ENCODE measurements at places on chromosomes 4 and X.

DNA sequence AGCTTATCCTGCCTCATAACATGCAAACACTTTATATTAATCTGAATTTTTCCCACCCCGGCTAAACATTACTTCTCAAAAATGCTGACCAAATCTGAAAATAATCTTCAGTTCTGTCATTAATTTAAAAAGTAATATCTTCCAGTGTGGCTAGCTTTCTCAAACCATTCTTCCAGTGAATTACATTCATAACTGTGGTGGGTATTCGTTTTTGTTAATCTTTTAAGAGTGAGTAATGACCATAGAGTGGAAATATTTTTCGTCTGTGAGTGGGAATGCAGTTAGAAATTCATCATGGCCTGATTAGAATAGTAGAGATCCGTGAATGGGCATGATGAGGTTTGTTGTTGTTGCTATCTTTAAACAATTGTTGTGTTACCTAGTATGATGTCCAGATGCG is 138.6 kb upstream of the SFRP2 start:
- no peak for DNase-seq

DNA sequence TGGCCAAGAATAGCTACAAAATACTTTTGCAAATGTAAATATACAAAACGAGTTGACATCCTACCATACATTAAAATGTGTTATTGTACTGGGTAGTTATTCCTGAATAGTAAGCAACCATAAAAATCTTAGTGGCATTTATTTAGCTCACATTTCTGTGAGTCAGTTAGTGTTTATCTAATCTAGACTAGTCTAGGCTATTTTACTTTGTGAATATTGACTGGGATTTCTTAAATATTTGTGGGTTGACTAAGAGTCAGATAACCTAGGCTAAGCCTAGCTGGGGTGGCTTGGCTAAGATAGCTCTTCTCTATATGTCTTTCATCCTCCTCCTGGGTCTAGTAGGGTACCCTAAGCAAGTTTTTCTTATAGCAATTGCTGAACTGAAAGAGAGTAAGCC is 543.8 kb upstream of the DIAPH2 start:
- DNase-seq = no peak

GRCh38 chrX:44428989-44429627 is 85.6 kb upstream of the EFHC2 start:
- no peak for DNase-seq

DNA sequence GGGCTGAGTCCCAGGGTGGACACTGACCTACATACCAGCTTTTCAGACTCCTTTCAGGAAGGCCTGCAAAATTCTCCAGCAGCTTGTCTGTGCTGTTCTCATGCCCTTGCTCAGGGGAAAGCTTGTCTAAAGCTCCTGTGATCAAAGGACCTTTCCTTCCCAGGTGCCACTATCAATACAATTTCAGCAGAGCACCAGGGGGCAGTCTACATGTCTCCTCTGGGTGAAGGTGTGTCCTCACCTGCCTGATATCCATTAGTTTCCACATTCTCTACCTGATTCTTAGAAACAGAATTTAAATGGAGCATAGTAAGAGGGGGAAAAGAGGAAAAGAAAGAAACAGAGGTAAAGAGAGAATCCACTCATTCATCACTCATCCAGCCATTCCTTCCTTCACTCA is 114.2 kb downstream of the PPARGC1A start:
- DNase-seq = no peak

- DNase-seq = no peak
These were observed 81.1 kb upstream of the AADAT start for GRCh38 chr4:170170861-170171260.

DNA sequence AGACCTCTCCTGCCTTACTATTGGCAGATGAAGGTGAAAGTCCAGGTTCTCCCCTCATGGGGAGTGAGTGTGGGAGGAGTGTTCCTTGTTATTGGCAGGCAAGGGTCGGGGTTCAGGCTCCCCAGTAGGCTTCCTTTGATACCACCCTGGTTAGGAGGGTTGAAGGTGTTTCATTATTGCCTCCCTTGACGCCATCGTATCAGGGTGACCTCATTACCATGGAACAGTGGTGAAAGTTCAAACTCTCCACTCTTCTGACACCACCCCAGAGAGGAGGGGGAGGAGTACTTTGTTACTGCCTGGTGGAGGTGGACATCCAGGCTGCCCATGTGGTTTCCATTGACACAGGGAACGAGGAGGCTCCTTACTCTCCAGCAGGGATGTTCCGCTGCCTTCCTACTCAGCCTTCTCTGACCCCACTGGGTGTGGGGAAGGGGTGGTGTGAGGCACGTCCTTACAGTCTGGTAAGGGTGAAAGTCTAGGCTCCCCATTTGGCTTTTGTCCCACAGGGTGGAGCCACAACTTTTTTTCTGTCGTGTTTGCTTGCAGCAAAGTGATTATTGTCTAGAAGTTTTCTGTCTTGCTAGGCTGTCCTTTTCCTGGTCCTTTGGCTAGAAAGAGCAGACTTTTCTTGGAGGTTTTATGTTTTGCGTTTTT is 37.2 kb upstream of the USP9X start:
- no peak for DNase-seq

- DNase-seq = no peak
These were observed 85.2 kb downstream of the HS3ST1 start for GRCh38 chr4:11343536-11343935.

- no peak for DNase-seq
These were observed 12.8 kb downstream of the DCUN1D4 start for GRCh38 chr4:51855751-51856150.

DNA sequence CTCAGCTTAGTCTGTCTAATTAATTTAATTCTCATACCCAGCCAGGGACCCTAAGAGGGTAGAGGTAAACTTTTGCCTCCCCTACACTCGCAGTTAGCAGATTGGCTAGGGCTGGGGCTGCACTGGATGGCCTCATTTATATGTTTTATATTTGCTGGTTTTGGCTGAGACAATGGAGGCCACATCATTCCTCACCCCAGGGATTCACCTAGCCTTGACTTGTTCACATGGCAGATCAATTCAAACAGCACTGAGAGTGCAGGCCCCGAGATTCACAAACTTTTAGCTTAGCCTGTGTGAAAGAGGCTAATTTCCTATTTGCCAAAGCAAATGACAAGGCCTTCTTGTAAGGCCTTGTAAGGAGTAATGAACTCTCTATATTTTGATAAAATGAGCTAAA is 844.4 kb downstream of the ARAP2 start:
- DNase-seq = no peak

- DNase-seq = no peak
These were observed 141.2 kb upstream of the INTU start for GRCh38 chr4:127491571-127491970.

- no peak for DNase-seq
These were observed 184.5 kb downstream of the ARHGAP10 start for GRCh38 chr4:147916351-147916750.

DNA sequence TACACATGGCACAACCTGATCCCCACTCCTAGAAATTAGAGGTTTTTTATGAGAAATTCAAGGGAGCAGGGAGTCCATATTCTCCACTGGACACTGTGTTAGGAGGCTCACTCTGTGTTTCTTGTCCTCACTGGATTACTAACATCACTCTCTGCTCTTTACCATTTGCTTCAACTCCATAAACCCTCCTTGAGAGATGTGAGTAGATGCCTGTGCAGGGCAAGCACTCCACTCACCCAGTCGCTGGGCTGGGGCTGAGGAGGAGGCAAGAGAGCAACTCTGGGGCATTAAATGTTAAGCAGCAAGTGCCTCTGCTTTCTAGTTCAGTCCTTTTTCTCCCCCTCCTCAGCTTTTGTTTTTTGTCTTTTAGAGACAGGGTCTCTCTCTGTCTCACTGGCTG is 115.1 kb downstream of the LARP7 start:
- DNase-seq = no peak

DNA sequence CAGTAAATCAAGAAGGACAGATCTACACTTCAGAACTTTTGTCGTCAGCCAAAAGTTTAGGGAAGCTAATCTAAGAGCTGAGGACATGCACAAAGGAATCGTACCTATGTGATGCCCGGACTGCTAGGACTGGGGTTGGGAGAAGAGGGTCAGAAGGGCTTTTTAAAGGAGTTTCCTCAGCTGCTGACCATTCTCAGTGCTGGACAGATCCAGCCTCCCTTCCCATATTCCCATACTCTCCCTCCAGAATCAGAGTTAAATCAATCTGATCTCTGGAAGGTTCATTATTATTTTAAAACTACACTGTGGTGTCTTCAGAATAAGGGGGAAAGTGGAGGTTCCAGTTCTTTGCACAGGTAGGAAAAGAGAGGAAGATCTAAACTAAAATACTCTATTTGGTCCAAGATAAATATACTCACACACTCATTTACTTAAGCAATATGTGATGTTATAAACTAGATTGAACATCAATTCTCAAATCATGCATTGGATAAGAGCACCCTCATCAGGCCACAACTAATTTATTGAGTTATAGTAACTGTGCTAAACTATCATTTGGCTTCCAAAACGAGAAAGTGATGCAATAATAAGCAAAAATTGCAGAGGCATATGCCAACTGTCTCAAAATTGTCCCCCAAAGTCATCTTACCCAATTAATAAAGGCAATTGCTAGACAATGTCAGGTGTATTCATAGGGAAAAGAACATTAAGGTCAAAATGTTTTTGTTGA is 124.7 kb downstream of the HNRNPD start:
- no peak for DNase-seq

DNA sequence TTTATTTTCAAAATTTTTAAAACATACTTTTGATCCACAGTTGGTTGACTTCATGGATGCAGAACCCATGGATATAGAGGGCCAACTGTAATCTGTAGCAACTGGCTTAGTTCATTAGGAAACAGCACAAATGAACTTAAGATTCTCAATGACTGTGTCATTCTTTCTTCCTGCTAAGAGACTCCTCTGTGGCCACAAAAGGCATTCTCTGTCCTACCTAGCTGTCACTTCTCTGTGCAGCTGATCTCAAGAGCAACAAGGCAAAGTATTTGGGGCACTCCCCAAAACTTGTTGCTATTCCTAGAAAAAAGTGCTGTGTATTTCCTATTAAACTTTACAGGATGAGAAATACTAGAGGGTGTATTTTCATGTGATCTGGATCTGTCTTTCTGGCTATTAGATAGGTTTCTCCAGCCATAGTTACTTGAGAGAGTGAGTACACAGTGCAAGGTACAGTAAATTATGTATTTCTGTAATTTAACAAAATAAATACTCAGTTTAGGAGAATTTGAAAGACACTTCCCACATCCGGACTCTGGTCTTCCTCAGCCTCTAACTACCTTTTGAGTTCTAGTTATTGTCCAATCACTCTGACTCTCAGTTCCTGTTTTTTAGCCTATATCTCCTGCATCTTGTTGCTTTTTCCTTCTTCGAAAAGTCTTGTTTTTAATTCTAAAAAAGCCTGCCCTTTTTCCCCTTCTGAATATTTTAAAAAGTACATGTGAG is 21.8 kb downstream of the TLR2 start:
- DNase-seq = no peak

DNA sequence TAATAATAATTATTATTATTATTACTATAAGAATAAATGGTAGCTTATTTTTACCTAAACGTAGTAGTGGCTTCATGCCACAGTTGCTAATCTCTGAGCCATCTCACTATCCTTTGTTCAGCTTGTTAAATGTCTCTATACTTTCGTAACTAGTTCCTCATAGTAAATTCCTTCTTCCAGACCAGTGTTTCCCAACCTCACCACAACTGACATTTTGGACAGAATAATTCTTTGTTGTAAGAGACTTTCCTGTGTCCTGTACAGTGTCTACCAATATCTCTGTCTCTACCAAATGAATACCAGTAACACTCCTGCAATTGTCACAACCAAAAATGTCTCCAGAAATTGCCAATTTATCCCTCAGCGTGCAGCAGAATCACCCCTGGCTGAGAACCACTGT is 1040.9 kb downstream of the DMD start:
- DNase-seq = no peak

DNA sequence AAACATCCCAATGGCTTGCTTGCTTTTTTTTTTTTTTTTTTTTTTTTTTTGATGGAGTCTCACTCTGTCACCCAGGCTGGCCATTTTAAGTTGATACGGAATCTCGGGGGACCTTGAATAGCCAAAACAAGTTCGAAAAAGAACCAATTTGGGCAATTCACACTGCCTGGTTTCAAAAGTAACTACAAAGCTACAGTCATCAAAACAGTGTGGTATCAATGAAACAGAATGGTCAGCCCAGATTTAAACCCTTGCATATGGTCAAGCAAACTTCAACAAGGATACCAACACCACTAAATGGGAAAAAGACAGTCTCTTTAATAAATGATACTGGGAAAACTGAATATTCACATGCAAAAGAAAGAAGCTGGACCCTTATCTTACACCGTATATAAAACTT is 41.8 kb downstream of the BRCC3 start:
- DNase-seq = no peak

- no peak for DNase-seq
These were observed 204.7 kb downstream of the CBR4 start for GRCh38 chr4:168805341-168805740.

DNA sequence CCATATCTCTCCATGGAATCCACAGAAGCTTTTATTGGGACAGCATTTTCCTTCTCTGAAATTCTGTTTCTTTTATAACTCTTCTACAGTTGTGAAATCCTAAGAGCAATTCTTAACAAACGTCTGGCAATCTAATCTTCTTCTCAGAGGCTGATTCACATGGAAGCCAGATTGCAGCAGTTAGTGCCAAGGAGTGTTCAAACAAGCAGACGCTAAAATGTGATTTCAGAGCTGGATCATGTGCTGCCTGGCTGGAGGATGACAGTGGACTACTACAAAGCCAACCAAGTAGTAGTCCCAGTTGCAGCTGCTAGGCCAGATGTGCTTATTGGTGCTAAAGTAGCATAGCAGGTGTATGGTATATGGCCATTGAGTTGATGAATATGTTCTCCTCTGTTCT is 27.7 kb upstream of the GLRB start:
- no peak for DNase-seq

DNA sequence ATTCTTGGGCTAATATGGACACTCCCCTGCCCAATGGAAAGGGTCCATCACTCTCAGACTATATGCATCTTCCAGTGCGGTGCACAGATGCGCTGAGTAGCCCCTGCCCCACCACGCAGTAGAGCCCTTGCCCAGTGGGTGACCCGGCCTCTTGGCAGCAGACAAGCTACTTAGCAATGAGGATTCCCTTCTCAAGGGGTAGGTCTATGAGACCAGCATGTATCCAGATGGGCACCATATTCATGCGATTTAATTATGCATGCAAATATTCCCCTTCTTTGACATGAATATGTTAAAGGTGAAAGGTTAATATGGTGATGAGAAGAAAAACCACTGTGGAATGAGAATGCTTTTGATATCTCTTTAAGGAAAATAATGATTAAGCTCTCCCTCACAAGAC is 77.7 kb downstream of the ZNF827 start:
- no peak for DNase-seq
